Right renal cortex interstitium (tissue), 3 donors: ENCODE measurements at places on chromosomes 5 and 9. TPM values are rescaled to one million over a fixed set of nuclear protein-coding genes. Genes with fewer than 3 reads are reported as not detected.

- no peak for DNase-seq
These were observed 14.6 kb downstream of the LCN9 start for GRCh38 chr9:135677641-135678168.

GRCh38 chr9:114653556-114654159 lies 3.9 kb downstream of the TEX53 start:
- peak; percentile 57 for DNase-seq

DNA sequence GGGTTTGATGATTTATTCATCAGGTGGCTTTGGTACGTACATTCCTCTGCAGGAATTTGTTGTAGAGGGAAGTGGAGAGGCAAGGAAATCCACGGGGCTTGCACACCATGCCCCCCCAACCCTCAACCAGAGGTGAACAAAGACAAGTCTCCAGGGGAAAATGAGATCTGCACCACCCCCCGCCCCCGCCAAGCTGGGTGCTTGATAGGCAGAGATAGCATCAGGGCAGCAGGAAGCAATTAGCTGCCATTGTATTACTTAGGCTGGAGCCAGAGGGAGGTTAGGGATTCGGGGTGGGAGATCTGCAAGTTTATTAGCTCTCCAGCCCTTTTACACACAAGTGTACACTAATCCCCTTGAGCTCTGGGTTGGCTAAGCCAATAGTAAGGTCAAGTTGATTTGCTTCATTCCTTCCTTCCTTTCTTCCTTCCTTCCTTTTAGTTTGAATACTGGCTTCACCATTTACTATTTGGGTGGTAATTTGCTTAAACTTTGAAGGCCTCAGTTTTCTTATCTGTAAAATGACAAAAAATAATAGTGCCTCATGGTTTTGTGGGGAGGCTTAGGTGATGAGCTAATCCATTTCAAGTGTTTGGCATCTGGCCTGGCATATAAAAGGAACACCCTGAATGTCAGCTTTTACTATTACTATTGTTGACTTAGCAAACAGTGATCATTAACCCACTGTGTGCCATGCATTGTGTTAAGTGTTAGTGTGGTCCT lies 34.1 kb downstream of the SPRY4 start:
- no peak for DNase-seq

Gene ZNF367
- 8.4 TPM for polyA plus RNA-seq

DNA sequence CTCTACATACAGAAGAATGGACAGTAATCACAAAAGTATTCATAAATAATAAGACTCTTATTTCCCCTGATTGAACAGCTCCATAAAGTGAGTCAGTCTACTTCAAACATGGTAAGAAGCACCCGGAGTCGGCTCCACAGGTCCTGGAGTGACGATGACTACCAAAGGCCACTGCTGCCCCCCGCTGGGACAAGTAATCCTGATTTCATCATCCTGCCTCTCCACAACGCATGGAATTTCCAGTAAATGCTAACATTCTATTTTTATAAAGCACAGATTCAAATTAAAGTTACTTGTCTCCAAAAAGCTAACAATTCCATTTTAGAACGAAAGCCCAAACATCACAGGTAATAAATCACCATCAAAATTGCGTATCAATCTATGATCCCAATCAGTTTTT lies 16.2 kb downstream of the ATPSCKMT start:
- DNase-seq, result no peak
